ENCODE measurements at places on chromosomes 5 and 9.

DNA sequence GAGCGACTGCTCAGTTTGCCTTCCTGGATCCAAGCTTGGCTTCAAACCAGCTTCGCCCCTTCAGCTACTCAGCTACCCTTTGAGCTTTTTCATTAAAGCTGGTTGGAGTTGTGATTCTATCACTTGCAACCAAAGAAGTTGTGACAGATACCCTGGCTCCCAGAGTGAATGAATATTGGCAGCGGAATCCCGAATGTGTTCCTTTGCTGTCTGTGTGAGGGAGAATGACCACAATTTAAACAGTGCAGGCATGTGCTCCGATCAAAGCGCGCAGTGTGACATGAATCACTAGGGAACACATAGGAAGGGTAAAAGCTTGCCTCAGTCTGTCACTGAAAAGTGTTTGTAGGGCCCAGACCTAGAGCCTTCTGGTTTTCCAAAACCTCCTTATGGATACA lies 6.6 kb upstream of the AFAP1L1 start:
- no peak for DNase-seq

DNA sequence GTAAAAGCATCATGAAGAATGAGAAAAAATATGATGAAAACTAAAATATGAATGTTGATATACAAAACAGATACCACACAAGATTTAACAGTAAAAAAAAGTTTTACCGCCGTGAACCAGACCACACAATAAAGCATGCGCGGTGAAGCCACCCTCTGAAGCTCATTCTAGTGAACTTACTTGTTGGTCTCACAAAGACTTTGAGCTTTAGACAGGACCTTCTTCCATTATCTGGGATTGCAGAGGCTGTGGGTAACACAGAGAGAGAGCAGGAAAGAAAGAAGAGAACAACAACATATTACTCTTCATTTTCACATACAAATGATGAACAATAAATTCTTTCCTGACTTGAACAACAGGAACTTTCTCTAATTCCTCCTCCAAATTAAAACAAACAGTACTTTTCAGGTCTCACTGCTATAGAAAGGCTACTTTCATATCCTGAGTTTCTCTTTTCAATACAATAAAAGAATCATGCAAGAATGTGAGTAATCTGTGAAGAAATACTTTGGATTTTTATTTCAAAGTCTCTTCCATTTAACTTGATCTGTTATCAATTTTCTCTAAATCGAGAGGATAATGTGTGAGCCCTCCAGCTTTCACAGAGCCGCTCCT lies 283.1 kb downstream of the EFNA5 start:
- no peak for DNase-seq

GRCh38 chr9:89780959-89781358 lies 176.1 kb downstream of the GADD45G start:
- no peak for DNase-seq

- no peak for DNase-seq
These were observed 52.4 kb downstream of the BAAT start for GRCh38 chr9:101332362-101332761.

All from DMS53 (cell line).